Stimulated activated CD4-positive, alpha-beta T cell treated with anti-CD3 and anti-CD28 coated beads, Interleukin-1b, Interleukin-23, amount 100 ng/mL, for 1 hour (primary cell): ENCODE measurements at places on chromosomes 5 and 9.

GRCh38 chr5:139268364-139269202 lies 25.0 kb upstream of the MATR3 start:
- no peak for DNase-seq

DNA sequence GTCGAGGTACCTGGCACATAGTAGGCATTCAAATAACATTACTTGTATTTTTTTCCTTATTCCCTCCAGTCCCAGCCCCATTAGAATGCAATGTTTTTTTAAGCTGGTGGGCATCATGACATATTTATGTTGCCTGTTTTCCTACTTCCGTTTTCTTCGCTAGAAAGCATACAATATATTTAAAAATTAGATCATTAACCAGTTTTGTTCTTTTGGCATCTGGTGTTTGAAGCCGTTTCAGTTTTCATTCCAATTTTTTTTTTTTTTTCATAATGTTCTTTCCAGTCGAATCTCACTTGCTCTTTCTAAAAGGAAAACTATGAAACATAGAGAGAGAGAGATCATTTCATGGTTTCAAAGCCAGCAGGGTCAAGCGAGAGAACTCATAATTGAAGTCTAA lies 228.3 kb upstream of the C9orf72 start:
- DNase-seq: no peak

GRCh38 chr5:142600092-142600491 lies 85.8 kb downstream of the FGF1 start:
- no peak for DNase-seq

GRCh38 chr5:40485021-40485998 lies 194.4 kb upstream of the PTGER4 start:
- no peak for DNase-seq

DNA sequence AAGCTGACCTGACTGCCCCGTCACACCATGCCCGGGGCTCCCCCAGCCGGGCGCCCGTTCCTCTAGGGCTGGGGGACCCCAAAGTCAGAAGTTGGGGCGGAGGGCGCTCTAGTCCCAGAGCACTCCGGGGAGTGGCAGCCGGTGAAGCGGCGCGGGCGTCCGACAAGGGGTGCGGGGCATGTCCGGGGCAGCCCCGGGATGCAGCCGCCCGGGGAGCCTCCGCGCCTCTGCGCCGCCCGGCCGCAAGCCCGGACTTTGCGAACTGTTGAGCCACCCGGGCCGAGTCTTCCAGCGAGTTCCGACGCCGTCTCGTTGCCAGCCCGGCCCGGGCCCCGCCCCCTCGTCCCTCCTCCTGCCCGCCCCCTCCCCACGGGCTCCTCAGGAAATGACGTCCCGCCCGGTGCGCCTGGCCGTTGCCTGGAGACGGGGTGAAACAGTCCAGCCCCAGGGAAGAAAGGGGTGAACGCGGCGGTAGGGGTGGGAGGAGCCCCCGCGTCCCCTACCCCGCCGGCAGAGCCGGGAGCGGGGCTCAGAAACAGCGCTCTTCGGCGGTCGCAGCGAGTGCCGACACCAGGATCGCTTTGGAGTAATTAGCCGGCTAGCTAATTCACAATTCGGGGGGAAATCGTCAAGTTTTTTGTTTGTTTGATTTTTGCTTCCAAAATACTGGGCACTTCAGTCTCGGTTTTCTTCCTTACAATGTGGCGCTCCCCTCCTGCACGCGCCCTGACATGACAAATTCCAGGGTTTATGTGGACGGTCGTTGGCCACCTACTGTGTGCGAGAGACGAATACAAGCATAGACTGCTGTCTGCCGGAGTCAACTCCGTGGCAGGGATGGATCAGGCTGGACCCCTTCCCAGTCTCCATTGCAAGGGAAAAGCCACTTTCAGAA lies at the start of gene WHRN:
Gene WHRN, minus strand, starts transcription at position 287 of the 895 bp plus-strand sequence. CDS start 672 bp downstream, outside the sequence.
- DNase-seq: peak; percentile 78

DNA sequence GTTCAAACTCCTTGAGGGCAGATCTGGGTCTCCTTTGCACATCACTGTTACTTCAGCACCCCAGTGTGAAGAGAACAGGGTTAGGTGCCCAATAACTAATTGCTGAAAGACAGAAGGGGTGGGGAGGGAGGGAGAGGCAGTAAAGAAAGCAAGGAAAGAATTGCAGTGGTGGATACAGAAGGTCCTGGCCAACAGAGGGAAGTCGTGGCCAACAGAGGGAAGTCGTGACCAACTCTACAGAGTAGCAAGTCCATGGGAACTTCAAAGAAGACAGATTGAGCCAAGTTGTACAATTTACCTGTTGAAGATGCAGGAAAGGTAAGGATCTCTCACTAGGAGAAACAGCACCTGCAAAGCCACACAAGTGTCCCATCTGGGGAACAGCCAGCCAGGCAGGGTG lies 27.0 kb downstream of the CCNJL start:
- no peak for DNase-seq

GRCh38 chr5:122295138-122295537 lies 16.9 kb upstream of the SNCAIP start:
- DNase-seq: no peak

DNA sequence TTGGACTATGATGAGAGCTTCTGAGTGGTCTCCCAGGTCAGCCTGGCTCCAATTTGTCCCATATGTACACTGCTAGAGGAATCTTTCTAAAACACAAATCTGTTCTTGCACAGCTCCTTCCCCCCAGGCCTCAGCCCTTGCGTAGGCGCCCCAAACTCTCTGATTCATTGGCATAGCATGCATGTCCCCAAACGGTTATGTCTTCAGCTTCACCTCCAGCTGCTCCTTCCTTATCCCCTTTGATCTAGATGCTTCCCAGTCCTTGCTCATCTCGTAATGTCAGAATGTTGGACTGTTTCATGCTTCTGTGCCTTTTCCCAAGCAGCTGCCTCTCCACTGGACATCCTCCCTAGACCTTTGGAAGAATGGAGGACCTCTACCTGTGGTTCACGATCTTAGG lies 60.1 kb upstream of the BASP1 start:
- DNase-seq: no peak

DNA sequence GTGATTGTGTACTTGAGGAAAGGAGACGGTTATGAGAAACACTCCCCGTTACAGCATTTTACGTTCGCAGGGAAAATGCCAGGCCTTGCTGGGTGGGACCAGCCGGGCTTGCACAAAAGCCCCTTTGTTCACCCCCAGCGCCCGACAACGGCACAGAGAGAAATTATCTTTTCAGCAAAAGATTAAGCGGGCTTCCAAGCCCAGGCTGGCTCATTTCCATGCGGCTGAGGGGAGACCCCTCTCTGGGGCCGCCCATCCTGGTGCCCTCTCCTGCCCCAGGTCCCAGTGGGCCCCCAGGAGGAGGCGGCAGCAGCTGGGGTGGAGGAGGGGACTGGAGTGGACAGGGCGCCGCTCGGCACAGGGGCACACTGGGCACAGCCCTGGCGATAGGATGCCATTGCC lies 50.8 kb upstream of the NOTCH1 start:
- DNase-seq: no peak

- no peak for DNase-seq
Measured at GRCh38 chr5:36407396-36407795, 105.7 kb upstream of the RANBP3L start.

GRCh38 chr5:131206772-131207171 lies 36.0 kb downstream of the LYRM7 start:
- no peak for DNase-seq

- DNase-seq: no peak
Measured at GRCh38 chr5:98639274-98639673, 134.2 kb upstream of the RGMB start.

DNA sequence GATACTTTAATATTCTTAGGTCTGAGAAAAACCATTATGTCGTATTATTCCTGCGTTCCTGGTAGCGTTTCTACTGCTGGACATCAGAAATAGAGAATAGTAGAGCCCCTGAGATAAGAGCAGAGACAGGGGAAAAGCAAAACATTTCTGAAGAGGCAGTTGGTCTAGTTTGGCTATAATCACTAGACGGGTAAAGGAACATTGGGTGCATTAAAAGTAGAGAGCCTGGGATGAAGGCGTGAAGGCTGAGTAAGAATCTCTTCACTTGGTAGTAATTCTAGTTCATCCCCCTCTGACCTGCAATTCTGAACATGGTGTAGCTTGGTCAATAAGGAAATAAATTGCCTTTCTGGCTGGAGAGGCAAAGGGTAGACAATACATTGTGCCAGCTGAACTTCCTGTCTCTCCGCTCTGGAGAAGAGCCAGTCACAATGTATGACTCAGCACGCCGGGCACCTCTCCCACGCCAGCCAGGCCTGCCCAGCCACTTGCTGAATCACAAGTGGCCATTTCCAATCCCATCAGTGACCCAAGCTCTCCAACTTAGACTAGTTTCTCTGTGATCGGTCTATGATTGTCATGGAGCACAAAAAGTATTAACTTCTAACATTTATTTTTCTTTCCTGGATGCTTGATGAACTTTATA lies 75.4 kb downstream of the STK32A start:
- no peak for DNase-seq

DNA sequence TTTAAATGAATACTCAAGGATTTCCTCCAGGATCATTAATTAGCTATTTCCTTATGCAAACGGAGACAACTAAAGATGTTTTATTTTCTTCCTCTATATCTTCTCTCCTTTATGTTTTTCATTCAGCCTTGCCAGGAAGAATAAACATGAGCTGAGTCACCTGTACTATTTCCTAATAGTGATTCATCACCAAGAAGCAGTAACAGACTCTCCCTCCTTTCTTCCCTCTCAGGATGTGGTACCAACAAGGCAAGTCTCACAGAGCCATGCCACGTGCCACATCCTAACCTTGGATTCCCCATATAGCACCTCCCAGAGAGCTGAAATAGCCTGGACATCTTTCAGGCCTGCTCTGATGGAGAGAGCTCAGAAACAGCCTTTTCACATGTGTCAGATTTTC lies 758.6 kb upstream of the DMAC1 start:
- DNase-seq: no peak

GRCh38 chr9:36665387-36665786 lies 92.7 kb downstream of the MELK start:
- no peak for DNase-seq

GRCh38 chr5:21856987-21857386 lies 996.2 kb downstream of the CDH12 start:
- DNase-seq: no peak

GRCh38 chr9:4548811-4549725 lies 58.8 kb downstream of the SLC1A1 start:
- DNase-seq: no peak

- no peak for DNase-seq
Measured at GRCh38 chr9:6655036-6655435, 9.5 kb upstream of the GLDC start.
